Dorsolateral prefrontal cortex (tissue), 122 donors: ENCODE measurements at places on chromosomes 4 and X.

DNA sequence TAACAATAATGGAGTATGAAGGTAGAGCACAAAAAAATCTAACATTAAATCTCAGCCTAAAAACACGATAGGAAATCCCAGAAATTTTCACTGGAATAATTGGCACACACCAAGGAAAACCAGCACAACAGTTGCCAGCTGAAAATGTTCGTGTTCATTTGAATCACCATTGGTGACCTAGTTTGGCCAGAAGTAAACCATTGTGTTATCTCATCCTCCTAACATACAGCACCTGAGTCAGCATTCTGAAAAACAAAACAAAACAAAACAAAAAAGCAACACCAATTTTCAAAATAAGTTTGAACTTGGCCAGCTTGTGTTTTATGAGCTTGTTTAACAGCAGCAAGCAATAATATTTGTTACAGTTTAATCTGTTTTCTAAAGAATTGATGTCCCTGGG, 41.1 kb downstream of the UCHL1 start:
- DNase-seq = no peak

DNA sequence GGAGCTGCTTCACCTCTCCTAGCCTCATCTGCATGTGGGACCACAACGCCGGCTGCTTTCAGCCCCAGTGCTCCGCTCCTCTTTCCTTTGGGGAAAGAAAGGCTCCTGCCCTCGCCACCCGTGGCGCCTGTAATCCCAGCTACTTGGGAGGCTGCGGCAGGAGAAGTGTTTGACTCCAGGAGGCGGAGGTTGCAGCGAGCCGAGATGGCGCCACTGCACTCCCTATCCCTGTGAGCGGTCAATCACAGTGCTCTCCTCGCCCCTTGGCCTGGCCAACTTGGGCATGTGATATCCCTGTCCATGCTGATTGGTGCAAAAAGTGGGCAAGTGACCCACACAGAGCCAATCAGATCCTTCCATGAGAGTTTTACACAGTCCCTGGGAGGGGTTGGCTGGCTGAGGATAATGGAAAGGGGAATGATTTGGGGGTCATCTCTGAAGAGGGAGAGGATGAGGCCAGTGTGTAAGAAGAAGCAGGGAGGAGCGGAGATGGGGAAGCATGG, 56.2 kb downstream of the WFS1 start:
- DNase-seq = no peak

- no peak for DNase-seq
Measured at GRCh38 chr4:151809716-151810115, 48.9 kb upstream of the GATB start.

GRCh38 chr4:190017357-190018200, 9.5 kb downstream of the FRG2 start:
- DNase-seq = no peak

DNA sequence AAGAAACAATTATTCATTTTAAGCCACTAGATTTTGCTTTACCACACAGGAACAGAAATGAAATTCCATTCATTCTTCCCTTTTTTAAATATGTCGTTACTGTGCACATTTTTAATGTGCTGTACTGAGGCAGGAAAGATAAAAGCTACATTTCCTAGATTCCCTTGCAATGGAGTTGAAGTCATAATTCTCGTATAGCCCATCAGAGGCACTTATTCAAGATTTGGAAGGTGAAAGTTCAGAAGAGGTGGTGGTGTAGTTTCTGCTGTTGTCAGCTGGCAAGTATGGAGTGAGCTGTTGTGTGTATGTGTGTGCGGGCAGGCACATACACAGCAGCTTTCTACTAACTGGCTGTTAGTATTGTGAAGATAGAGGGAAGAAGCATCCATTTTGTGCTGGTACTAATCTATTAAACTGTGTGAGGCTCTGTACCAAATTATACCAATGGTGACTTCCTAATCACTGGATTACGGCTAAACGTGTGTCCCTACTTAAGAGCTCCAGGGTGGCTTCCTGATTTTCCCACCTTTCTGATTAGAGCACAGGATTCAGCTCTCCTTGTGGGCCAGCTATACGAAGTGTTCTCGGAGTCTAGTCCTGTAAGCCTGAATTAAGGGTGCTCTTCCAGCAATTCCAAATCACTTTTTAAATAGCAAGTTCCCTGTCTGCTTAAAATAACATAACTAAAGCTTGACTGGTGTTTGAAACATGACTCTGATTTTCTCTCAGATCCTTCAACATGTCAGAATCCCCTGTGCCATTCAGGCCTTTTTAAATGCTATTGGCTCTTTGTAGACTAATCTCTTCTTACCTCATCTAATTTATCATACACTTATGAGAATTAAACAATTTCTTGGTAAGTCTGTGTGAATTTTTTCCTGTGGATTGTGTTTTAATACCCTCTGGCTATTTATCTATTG, 43.8 kb downstream of the PDS5A start:
- no peak for DNase-seq
